ENCODE measurements at places on chromosomes 1 and 21.

DNA sequence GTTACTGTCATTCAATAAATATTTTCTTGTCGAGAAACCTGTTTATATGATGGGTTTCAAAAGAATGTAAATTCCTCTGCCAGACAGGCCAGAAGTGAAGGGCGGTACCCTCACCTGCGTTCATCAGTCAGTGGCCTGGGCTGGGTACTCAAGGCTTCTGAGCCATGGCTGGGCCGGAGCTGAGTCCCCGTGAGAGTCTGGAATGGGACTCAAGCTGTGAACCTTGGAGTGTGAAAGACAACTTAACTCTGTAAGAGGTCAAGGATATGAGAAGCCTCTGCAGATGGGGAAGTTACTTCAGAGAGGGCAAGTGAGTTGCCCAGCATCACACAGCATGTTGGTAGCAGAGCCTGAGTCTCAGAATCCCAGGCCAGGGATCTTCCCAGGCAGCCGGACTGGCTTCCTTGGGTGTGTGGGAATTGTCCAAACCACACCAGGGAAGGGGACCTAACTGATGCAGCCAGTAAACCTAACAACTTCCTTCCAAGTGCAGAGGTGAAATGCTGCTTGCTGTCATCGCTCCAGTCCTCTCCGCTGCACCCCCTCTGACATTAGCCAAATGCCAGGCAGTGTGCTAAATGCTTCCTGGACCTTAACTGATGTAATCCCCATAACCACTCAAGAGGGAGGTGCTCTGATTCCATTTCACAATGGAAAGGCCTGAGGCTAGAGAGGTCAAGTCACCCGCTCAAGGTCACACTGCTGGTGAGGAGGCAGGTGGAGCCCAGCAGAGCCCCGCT, 4.8 kb downstream of the DISP3 start:
- DNase-seq, result no peak

GRCh38 chr1:169112241-169112640, 5.8 kb downstream of the ATP1B1 start:
- DNase-seq, result no peak

- DNase-seq, result no peak
Measured at GRCh38 chr1:87588495-87588894, 259.8 kb downstream of the LMO4 start.

DNA sequence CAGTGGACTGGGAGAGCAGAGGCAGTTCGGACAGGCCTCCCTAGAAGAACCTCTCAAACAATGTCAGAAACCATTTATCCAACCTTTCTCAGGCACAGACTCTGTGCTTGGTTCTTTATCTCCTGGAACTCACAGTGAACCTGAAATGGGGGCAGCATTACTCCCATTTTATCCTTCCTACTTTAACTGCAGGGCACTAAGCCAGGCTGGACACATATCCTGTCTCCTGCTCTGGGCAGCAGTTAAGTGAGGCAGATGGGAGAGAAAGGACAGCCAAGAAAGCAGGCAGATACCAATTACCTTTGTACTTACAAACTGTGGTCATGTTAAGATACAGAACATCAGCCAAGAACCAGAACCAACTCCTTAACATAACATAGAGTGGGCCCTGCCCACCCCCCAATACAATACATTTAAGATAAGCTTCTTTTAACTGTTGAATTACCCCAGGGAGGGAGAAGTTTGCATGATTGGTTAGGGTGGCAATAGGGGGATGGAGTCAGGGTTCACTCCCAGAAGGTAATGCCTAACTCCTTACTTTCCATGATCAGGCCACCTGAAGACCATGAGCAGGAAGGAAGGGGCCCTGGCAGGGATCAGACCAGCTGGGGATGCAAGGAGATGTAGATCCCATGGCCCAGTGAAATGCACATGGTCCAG, 10.9 kb downstream of the KDF1 start:
- DNase-seq, result no peak

DNA sequence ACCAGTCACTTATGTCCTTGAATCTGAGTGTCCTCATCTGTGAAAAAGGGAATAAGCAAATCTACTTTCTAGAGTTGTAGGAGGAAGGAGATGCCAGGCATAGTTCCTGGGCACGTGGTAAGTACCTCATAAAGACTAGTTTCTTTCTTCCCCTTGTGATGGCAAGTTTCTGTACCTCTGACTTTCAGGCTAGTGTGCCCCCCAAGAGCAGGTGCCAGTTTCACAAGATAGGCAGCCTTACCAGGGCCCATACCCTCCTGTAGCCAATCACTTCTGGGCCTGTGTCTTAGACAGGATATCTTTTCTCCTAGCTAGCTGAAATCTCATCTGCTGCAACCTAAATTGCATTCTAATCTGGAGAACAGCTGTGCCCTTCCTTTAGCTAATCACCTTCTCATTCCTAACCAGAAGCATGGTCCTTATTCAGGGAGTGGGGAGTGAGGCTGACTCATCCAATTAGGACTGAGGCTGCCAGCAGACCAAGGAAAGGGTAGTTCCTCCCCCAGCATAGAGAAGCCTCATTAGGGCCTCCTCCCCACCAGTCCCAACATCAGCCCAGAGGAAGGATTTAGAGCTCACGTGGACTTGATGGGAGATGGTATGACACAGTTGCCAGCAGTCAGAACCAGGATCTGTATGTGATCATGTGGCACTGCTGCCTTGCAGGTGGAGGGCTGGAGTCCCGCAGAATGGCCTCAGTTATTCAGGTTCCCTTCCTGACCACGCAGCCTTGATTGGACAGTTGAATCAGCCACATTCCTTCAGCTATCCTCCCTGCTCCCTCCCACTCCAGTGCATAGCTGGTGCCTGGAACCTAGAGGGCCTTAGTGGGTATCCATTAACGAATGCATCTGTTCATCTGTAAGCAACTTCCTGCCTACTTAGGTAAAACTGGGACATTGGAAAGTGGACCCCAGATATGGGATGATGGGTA, 7.9 kb downstream of the KLHDC8A start:
- DNase-seq, result no peak

DNA sequence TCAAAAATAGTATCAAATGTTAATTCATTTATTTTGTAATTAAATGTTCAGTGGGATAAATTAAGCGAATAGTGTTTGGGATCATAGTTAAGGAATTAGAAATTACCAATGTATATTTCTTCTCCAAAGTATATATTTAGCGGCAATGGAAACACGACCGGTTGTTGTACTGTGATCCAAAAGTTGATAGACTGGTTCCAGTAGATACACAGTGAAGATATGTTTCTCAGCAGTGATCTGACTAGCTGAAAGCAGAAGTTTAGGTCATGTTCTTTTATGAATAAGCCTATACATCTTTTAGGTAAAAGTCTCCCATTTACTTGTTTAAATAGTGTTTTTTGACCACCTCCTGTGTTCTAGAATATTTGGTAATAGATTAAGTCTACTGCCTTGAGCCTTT, 8.8 kb downstream of the USP16 start:
- no peak for DNase-seq

- no peak for DNase-seq
Measured at GRCh38 chr1:113875714-113876113, 4.2 kb upstream of the PTPN22 start.

GRCh38 chr1:230728710-230729392, 14.9 kb upstream of the AGT start:
- DNase-seq, result peak; percentile 34

GRCh38 chr1:53552981-53553733, 94.0 kb downstream of the DMRTB1 start:
- DNase-seq, result no peak

GRCh38 chr1:161185732-161186311, 8.5 kb upstream of the B4GALT3 start:
- DNase-seq, result peak; percentile 29

DNA sequence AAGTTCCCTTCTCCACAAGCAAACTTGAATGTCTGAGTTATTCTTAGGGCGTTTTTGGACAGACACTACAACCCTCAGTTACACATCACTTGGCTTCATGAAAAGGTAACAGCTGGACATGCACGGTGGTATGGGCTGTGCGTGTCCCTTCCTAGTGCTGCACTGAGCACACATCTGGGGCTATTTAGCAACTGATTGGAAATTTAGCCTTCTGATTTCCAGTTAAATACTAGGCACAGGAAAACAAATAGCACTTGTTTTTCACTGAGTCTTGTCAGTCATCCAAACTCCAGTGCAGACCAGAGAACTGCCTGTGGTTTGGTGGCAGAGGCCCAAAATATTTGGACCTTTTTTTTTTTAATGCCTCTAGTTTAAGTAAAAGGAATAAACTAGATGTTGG, 134.7 kb downstream of the TGFBR3 start:
- peak; percentile 44 for DNase-seq

DNA sequence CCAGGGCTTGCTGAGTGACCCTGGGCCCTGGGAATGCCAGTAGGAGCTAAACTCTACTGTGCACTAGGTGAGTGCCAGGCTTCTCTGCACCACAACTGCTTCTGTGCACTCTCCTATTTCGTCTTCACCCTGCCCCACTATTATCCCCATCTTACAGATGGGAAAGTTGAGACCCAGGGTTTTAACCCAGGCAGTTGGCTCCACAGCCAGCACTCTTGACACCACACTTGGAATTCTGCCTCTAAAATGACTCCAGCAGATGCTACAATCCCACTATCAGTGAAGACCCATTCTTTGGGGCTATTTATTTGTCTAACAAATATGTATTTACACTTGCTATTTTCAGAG, 56.1 kb downstream of the FOXO6 start:
- DNase-seq, result no peak

- no peak for DNase-seq
Measured at GRCh38 chr1:81834921-81835698, 34.4 kb downstream of the ADGRL2 start.

- no peak for DNase-seq
Measured at GRCh38 chr1:204670152-204670927, 15.2 kb downstream of the LRRN2 start.

DNA sequence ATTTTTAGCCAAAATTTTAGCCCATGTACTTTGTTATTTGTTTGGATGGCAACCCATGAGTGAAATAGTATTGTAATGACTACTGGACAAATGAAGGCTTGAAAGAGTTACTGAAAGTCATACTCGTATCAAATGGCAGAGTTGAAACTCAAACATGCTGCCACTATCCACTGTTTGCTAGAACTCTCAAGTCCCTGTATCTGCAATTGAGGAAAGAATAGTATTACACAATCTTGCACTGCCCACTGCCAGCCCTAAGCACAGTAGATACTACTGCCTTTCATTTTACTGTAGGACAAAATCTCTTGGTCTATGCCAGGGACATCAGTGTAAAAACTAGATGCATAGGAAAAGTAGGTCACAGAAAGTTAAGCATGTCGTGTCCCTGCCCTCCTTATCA, 581.1 kb upstream of the PLXNA2 start:
- DNase-seq, result no peak

DNA sequence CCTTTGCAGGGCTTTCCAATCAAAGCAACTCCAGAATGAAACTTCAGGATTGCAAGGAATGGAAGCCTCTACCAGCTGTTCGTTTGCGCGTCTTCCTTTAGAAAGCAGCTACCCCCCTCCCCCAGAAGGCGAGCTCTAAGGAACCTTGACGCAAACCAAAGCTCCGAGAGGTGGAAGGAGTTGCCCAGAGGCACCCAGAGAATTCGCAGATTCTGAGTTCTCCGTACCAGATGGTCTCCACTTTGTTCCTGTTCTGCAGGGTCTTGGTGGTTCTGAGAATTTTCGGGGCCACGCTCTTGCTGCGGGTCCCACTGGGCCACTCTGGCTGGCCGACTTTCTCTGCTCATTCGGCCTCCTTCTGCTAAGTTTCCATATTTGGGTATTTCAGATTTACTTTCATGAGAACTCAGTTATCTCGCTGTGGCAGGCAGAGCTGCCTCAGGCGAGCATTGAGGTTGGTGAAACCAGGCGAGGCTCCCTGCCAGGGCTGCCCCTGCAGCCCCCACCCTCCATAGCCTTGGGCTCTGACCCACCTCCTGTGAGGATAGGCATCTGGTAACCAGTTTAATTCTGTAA, 801 bp downstream of the TRAF5 start:
- peak; percentile 15 for DNase-seq

DNA sequence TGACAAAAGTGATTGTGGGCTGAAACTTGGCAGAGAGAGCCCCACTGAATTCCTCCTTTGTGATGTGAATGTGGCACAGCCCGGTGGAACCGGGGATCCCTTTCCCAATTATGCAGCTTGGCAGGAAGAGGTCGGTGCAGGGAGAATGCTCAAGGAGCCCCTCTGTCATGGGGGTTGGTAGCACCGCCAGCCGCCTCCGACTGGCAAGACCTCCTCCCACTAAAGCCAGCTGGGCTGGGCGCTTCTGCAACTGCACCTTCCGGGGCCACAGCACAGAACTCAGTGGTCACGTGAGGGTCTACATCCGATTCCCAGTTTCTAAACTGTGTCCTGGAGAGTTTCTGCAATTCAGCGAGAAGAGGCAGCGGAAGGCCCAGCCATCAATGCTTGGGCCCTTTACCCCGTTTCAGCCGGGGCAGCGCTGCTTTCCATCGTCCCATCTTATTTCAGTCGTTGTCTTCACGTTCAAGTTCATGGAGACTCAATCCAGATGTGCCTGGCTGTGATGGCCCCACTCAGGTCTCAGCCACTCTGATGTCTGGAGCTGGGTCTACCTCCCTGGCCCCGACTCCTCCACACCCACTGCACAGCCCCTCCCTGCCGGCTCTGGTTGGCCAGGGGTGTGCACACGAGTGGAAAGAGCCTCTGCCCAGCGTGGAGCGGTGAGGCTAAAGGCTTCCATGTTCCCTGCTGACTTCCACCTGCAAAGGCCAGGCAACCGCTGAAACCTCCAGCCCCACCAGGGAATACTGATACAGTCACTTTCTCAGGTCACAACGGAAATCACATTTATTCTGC, 39.8 kb upstream of the FHAD1 start:
- peak; percentile 51 for DNase-seq

DNA sequence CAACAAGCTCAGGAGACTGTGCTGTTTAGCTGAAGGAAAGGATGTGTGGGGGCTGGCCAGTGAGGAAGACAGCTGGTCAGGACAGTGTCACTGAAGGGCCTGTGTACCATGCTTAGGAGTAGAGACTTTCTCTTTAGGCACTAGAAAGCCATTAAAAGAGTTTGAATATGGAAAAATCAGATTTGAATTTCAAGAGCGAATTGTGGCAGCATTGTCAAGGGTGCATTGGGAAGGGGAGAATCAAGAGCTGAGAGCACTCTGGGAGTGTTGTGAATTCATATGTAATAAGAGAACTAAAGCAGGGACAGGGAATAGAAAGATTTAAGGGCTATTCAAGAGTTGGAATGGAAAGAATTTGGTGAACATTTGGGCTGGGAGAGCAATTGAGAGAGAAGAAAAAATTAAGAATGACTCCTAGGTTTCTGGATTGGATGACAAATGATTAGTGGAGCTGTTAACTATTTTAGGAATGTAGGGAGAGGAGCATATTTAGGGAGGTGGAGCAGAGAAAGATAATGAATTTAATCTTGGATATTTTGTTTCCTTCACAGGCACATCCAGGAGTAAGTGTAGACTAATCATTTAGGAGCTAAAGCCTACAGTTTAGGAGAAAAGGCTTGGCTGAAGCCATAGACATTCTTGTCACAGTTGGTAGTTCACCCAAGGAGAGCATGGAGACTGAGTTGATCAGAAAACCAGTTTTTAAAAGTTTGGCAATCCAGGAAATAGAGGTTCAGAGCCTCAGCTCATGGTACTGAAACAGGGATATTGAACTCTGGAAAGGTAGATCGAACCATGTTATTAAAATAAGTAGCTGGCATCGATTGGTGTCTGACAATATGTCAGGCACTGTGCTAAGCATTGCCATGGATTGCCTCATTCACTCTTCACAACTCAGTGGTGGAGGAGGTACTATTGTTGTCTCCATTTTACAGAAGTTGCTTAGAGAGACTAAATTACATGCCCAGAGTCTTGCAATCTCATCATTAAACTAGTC, 23.1 kb upstream of the TOR3A start:
- no peak for DNase-seq
